ENCODE measurements at places on chromosomes 3 and 15. TPM values are rescaled to one million over a fixed set of nuclear protein-coding genes. Genes with fewer than 3 reads are reported as not detected.

DNA sequence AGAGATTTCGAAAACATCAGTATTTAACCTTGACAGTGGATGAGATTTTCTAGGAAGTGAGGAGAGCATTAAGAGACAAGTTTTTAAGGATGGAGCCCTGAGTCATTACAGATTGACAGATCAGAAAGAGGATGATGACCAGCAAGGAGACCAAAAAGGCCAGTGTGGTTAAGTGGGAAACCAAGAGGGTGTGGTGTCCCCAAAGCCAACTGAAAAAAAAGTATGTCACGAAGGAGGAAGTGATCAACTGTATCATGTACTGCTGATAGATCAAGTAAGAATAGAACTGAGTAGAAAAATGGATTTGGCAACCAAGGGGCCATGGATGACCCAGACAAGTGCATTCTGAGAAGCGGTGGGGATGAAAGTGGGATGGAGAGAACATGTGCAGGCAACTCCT is 491.8 kb downstream of the FHIT start:
- DNase-seq: no peak

CPLX3 gene
- polyA plus RNA-seq: not detected

ZNF774 gene
- polyA plus RNA-seq: 2.7 TPM

DNA sequence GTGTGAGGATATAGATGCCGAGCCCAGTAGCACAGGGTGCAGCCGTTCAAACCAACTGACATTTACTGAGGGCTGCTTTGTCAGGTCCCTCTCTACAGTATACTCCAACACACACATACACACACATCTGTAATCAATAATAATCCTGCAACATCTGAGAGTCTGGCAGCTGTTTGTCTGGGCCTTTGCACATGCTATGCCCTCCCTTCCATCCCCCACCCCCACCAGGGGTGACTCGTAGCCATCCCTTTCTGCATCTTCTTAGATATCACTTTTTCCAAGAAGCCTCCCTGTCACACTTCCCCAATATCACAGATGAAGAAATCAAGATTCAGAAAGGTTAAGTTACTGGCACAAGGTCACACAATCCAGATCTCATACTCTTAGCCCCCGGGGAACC is 13.7 kb downstream of the SPATA12 start:
- no peak for DNase-seq

- peak; percentile 30 for DNase-seq
Measured at GRCh38 chr3:30232142-30232541, 374.3 kb upstream of the TGFBR2 start.

- no peak for DNase-seq
Measured at GRCh38 chr3:39101022-39101689, 6.3 kb downstream of the GORASP1 start.

Measured in muscle of back (tissue), 13 donors.